ENCODE measurements at places on chromosomes 4 and X.

- DNase-seq: no peak
These were observed 163.2 kb downstream of the HS6ST2 start for GRCh38 chrX:132795181-132795580.

GRCh38 chrX:108019382-108019875 lies 25.4 kb upstream of the VSIG1 start:
- DNase-seq: no peak

DNA sequence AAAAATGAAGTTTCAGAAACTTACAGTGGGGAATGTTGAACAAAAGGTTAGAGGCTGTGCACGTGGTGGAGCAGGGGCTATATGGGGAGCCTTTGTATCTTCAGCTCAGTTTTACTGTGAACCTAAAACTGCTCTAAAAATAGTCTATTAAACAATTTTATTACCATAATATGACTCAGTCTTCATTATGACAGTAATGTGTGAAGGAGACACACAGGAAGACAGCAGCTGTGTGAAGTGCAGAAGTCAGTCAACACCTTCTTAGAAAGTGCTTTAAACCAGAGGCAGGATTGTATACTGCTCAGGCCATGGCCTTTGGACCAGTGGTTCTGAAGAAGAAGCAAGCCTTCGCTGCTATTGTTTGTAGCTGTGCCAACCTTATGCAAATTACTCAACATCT lies 89.7 kb downstream of the ARHGAP10 start:
- DNase-seq: no peak

- no peak for DNase-seq
These were observed 11.7 kb upstream of the EXOSC9 start for GRCh38 chr4:121789455-121789854.

- peak; percentile 37 for DNase-seq
These were observed 92.5 kb upstream of the SLC34A2 start for GRCh38 chr4:25563071-25563564.

DNA sequence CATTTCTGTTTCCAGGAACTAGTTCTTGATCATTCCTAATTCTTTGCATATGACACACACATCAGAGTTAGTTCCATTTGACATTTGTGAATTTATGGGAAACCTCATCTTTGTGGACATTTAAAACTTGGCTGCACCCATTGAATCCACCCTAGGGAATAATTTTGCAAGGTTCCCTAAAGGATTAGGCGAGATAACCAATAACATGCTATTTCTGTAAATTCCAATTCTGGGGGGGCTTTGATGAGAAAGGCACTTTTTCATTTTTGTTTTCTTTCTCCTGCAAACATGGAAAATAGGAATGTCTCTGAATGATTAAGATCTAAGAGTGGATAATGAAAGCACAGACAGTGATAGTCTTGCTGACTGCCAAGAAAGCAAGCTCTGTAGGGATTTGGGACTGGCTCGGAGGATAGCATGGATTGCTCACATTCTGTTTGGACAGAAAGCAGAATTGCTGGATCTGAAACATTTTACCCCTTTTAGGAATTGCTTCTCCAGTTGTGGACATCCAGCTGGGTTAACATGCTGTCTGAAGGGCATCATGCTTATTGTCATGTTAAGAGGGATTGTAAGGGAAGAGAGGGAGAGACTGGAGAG lies 145.1 kb downstream of the NHS start:
- no peak for DNase-seq

DNA sequence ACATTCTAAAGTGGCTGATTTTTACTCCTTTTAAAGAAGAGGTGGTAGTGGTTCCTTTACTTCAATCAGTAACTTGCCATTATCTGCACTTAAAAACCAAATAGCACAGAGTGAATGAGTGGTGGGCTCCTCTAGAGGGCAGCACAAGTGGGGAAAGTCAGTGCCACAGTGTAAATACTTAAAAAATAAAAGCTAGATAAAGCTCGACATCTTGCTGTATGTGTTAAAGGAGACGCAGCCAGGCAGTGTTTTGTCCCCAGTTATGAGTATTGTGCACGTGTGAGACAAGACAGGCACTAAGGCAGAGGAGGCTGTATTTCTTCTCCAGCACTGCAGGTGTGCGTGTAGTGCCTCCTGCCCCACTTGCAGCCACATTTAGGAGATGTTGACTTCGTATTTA lies 24.6 kb downstream of the NAP1L5 start:
- DNase-seq: peak; percentile 27

Measured in NCI-H69 (cell line).